ENCODE measurements at places on chromosomes 16 and 17.

DNA sequence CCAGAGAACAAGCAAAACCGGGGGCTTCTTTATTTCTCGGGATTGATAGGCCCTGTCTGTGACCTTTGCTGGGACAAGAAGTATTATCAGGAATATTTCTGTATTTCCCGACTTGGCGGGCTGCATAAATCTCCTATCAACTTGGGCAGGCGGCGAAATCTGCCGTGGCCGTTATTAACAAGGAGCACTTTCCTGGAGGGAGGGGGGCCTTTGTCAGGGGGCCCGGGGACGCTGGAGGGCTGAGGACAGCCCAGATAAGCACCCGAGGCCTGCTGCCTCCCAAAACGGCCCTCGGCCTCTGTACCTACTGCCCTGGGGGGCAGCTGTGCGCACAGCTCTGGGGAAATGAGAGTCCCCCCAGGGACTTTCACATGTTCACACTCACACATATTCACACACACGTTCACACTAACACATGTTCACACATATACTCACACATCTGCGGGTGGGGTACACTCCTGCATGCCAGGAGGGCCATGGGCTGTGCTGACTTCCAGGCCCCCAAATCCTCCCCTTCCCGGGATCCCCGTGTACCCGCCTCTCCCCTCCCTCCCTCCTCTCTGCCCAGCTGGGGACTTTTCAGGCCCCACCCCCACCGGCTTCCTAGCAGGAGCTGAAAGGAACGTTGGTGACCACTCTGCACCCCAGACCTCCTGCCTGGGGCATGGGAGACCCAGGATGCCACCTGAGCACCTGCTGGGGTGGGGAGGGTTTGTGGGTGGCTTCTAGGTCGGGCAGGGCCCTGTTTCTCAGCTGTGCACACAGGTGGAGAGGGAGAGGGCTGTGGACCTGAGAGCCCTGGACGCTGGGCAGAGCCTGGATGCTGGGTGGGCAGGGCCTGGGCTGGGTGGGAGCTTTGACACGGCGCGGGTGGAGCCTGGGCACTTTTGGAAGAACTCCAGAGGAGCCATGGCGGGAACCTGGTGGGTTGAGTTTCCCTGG is 24.3 kb upstream of the GSE1 start:
- DNase-seq = no peak

- DNase-seq = no peak
Observed at GRCh38 chr16:10200637-10201586, 18.7 kb upstream of the GRIN2A start.

GRCh38 chr16:7503666-7504065 is 171.0 kb downstream of the RBFOX1 start:
- no peak for DNase-seq

DNA sequence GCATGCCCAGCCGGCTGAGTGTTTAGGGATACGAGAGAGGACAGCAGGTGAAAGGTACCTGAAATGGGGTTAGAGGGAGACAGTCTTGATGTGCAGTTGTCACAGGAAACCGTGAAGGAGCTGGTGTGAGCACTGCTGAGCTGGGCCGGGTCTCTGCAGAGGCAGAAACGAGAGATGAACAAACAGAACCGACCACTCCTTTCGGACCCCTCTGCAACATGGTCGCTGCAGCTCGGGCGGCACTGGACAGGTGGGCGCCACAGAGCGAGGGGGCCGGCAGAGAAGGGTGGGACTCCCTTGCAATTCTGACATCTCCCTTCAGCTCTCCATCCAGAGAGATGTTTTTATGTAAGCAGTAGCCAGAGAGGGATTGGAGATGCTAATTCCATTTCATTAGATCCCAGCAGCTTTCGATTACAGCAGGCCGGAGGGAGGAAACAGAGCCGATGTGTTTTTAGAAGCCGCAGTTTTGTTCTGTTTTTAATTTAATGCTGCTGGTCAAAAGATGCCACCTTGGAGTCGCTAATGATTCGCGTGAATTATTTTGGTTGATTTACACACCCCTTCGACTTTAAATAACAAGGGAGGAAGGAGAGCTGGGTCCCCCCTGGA is 86.3 kb upstream of the RPL38 start:
- DNase-seq = no peak

GRCh38 chr17:62708587-62708986 is 81.1 kb downstream of the MRC2 start:
- DNase-seq = no peak

DNA sequence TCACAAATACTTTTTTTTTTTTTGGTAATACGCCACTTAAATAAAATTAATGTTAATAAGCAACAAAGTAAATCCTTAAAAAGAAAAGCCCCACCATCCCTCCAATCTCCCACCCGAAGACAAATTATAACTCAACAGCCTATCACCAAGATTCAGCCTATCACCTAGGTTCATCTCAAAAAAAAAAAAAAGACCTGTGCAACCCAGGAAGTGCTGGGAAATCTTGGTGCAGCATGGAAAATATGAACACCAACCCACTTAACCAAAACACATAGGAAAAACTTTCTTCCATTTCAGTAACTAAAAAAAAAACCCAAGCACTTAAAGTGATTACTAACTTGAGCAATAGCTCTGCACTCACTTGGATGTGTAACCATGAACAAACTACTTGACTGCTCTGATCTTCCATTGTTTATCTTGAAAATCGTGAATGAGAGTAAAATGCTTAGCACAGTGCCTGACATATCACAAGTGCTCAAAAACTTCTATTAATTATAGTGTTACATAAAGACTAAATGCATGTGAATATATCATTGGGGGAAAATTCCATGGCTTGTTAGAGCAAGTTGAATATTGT is 90.4 kb downstream of the STH start:
- DNase-seq = no peak

DNA sequence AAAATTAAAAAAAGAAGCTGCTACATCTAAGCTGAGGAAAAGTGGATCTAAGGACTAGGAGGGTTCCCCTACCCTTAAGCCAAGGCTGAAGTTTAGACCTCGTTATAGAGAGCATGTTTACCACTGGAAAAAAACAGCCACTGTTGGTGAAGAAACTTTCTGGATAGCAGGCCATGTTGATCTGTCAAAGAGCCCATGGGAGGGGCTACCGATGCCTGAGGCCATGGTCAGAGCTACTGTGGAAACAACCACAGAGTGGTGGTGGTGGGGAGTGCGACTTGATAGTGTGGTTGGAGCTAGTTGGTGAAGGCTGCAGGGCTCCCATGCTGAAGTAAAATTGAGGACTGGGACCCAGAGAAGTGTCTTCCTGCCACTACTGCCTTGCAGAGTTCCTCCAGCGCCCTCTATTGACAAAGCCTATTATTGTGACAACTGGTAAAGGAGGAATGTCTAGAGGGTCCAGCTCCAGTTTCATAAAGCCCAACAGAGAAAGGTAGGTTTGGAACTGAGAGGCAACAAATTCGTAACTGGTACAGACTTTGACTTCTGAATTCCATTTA is 12.7 kb upstream of the FAM20A start:
- no peak for DNase-seq

- DNase-seq = no peak
Observed at GRCh38 chr17:61450641-61451537, 1.3 kb upstream of the TBX4 start.

GRCh38 chr17:7354262-7354843 is 603 bp upstream of the TMEM95 start:
- no peak for DNase-seq

- DNase-seq = no peak
Observed at GRCh38 chr16:867421-868385, 67.2 kb upstream of the GNG13 start.

DNA sequence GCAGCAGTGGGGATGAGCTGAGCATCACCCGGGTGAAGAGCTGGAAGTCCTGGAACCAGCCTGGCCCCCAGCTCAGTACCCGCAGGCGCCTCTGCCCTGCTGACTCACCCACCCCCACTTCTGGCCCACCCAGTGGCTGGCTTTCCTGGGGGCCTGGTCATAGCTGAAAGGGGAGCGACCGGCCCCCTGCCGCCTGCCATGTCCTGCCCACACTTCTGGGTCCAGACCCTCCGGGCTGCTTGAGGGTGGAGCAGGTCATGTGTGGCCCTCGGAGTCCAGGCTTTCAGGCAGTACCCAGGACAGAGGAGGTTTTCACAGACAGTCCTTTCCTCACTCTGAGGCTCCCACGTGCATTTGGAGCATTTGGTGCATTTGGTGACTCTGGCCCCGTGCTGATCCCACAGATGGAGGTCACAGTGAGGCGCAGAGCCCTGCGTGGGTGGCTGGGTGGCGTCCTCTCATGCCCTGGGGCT is 7.1 kb upstream of the PIEZO1 start:
- no peak for DNase-seq

DNA sequence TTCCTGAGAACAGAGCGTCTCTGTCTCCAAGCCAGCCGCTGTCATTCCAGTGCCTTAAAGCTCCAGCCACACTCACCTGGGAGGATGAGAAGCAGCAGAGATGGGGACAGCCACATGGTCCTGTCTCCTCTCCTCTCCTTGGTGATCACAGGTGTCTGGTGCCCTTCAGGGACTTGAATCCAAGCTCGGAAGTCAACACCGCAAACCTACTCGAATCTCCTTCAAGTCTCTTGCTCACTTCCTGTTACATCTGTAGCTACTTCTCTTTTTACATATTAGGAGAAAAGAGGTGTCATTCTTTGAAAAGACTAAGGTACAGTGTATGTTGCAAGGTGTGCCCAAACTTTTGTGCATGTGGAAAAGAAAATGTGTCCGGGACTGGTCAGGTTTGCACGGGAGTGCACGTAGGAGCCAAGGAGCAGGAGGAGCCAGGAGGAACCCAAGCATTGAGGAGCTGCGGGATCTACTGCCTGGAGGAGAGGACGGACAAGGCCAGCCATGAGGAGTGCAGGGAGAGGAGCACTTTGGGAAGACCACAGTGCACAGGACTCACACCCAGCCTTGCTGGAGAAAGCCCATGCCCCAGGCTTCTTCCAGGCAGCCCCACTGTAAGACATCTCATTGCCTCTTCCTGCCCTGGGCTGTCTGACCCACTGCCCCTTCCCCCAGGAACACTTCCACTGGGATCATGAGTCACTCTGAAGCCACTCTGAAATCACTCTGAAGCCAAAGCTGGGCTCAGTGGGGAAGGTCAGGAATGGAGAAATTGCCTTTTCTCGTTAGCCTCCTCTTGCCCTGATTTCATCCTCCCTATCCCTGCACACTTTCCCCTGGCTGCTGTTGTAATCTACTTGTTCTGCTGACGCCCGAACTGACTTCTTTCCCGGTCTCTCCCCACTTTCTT is at the start of gene CD300LD:
CD300LD (minus strand) TSS at position 197 of the 904 bp plus-strand sequence; CDS start at position 116, 81 bp downstream.
- no peak for DNase-seq

DNA sequence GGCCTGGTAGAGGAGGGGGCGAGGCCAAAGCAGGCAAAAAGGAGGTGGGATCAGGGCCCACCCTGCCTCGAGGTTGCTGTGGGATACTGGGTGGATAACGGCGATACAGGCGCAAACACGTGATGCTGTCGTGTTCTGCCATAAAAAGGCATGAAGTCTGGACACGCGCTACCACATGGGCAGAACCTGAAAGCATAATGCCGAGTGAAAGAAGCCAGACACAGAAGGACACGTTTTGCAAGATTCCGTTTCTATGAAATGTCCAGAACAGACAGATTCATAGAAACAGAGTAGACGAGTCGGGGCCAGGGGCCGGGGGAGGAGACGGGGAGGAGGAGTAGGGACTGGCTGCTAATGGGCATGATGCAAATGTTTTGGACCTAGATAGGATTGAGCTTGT is 43.5 kb downstream of the ZDHHC7 start:
- no peak for DNase-seq

DNA sequence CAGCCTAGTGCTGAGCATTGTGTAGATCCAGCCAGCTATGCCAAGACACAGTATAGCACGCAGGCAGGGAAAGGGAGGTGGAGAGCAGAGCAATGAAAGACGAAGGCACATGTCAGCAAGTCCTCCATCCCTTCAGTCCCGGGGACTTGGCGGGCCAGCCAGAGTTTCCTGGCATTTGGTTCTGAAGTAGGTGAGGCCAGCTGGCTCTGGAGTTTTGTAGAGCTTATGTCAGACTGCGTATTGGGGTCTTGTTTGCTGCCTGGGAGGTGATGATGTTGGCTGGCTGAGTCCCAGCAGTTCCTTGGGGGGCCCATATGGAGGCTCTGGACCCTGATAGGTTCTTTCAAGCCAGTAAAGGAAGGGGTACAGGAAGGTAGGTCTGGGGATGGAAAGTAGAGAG is 55.7 kb upstream of the AKTIP start:
- no peak for DNase-seq

DNA sequence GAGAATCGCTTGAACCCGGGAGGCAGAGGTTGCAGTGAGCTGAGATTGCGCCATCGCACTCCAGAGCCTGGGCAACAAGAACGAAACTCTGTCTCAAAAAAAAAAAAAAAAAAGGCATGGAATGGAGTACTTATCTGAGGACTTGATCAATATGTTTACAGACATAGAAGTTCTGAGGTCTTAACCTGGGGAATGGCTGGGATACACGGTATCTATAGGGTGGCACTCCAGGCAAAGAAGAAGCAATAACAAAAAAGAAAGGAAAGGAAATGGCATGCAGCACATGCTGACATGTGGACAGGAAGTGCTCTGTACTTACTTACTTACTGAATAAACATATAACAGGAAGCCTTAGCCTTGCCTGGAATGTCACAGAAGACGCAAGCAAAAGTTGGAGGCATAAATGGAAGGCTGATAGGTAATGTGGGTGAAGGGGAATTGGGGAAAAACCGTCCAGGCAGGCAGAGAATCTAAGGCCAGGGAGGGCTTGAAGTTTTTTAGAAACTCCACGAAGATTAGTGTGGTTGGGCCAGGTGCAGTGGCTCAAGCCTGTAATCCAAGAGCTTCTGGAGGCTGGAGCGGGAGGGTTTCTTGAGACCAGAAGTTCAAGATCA is 10.1 kb upstream of the SPOP start:
- peak; percentile 49 for DNase-seq

- DNase-seq = no peak
Observed at GRCh38 chr17:79544142-79544914, 66.5 kb downstream of the RBFOX3 start.

- DNase-seq = no peak
Observed at GRCh38 chr17:31678431-31678830, 180.6 kb downstream of the COPRS start.

GRCh38 chr16:66434619-66435430 is 7.7 kb downstream of the BEAN1 start:
- no peak for DNase-seq

DNA sequence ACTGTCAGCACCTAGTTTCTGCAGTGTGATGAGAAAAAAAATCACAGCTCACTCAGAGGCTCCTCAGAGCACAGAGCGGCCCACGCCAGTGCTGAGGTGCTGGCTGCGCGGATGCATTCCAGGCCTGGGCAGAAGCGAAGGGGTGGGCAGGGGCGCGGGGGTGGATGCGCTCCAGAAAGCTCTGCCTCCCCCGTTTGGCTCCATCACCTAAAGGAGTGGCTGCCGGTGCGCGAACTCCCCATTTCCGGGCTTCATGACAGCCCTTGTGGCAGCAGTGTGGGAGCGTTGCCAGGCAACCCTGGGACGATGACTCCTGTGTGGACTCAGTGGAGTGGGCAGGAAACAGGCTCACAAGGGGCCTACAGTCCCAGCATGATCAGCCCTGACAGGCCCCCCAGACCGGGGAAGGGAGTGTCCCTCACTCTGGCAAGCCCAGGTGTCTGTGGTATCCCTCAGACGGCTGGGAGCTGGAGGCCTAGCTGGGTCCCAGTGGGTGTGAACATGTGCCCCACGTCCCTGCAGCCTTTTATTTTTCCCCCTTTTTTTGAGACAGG is 32.8 kb upstream of the NUDT16L1 start:
- peak; percentile 52 for DNase-seq
